ENCODE measurements at places on chromosomes 4 and X.

GRCh38 chrX:50609796-50610195 lies 139.2 kb upstream of the DGKK start:
- DNase-seq, result no peak

DNA sequence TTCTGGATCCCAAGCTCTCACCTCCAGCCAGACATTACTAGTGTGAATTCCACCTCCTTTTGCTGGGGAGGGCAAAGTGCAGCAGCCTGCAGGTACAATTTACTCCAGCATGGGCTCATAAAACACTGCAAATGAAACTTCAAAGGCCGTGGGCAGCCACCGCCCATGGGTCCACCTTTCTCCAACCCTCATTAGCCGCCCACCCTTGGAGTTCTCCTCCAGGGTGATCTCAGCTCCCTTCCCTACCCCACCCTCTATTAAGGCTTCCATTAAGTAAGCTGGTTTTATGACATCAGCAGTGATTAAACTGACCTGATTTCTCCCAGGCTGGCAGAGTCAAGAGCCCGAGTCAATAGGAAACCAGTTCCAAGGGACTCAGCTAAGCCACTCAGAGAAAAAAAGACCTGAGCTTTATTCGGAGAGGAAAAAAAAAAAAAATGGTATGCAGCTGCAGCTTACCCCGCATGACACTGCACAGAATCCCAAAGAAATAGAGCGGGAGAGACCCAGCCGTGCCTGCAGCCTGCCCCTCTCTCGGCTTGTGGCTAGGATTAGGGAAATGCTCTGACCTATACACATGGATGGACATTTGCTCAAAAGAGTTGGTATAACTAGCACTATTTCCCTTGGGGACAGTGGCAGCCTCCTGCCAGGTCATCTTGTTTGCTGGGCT lies 319.6 kb downstream of the PTTG2 start:
- DNase-seq, result no peak

DNA sequence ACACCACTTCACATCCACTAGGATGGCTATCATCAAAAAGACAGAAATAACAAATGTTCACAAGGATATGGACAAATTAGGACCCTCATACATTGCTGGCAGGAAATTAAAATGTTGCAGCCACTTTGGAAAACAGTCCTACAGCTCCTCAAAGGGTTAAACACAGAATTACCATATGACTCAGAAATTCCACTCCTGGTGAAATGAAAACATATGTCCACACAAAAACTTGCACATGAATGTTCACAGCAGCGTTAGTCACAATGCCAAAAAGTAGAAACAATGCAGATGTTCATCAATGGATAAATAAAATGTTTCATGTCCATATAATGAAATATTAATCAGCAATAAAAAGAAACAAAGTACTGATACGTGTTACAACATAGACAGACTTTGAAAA lies 15.1 kb downstream of the S100G start:
- no peak for DNase-seq

DNA sequence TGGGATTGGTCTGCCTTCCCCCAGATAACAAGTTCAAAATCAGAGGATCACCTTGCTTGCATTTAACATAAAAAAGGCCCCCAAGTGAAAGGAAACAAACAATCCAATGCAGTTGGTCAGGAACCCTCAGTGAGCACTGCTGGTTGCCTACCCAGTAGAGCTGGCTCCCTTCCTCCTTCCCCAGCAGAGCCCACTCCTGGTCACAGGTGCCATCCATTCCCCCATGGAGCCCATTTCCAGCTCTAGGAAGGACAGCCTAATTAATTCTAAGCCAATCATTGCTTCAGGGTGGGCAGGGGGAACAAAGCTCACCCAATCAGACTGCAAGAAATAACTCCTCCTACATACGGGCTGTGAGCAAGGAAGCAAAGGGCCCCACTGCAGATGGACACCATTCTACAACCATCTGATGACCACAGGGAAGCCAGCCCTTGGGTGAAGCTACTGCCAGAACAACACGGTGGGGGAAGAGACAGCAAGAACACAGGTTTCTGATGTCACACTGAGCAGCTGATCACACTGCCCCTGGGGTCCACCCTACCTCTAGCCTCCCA lies 86.5 kb downstream of the SH3KBP1 start:
- DNase-seq, result no peak

GRCh38 chrX:8773117-8773516 lies 28.1 kb downstream of the FAM9A start:
- DNase-seq, result no peak

- DNase-seq, result no peak
Measured at GRCh38 chrX:23578079-23578478, 89.2 kb upstream of the PRDX4 start.

DNA sequence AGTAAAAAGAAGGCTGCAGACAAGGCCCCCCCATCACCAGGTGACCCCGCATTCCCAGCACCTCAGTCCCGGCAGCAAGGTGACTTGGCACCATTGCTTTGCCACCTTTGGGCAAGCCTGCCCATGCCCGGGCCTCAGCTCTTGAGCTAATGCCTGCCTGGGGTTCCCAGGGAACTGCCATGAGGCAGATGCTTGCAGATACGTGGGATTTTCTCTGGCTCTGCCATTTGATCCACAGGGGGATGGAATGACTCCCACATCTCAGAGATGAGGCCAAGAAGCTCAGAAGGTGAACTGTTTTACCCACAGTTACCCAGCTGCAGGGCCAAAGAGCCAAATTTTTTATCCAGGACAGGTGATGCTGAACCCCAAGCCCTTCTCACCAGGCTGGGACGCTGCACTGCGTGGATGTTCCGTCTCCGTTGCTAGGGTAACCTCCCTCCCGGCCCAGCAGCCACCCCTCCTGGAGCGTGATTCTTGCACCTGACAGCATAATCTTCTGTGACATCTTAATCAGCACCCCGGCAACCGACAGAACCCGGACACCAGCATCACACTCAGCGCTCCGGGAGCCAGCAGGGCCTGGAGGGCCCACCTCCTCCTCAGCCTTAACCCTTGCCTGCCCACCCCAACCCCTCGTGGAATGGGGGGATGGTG lies 15.7 kb upstream of the MSX1 start:
- DNase-seq, result no peak

GRCh38 chr4:139568206-139568955 lies 12.4 kb upstream of the SETD7 start:
- DNase-seq, result no peak

DNA sequence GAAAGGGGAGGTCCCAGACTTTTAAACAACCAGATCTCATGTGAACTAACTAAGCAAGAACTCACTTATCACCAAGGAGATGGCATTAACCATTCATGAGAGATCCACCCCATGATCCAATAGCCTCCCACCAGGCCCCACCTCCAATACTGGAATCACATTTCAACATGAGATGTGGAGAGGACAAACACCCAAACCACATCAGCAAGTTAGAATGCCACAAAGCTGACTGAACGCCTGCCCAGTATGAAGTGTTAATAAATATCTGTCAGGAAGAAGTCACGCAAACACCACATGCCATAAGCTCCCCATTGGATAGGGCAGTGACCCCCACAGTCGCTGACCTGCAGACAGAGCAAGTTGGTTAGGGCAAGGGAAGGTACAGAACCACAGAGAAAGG lies 14.3 kb downstream of the SLC10A6 start:
- DNase-seq, result no peak

DNA sequence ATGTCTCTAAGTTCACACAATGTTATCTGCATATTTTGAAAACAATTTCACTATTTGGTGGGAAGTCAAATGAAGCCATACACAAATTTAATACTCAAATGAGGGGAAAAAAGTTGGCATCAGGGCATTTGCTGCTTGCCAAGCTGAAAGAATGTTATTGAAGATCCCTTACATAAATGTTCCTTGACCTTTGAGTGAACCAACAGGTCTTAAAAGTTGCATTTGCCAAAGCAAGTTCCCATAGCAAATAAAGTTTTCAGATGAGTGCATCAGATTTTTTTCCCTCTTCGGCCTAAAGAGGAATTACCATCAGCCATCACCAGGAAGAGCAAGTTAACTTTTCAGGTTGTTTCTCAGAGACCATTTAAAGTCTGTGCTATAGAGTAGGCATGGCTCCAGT lies 115.9 kb downstream of the COX18 start:
- DNase-seq, result no peak

DNA sequence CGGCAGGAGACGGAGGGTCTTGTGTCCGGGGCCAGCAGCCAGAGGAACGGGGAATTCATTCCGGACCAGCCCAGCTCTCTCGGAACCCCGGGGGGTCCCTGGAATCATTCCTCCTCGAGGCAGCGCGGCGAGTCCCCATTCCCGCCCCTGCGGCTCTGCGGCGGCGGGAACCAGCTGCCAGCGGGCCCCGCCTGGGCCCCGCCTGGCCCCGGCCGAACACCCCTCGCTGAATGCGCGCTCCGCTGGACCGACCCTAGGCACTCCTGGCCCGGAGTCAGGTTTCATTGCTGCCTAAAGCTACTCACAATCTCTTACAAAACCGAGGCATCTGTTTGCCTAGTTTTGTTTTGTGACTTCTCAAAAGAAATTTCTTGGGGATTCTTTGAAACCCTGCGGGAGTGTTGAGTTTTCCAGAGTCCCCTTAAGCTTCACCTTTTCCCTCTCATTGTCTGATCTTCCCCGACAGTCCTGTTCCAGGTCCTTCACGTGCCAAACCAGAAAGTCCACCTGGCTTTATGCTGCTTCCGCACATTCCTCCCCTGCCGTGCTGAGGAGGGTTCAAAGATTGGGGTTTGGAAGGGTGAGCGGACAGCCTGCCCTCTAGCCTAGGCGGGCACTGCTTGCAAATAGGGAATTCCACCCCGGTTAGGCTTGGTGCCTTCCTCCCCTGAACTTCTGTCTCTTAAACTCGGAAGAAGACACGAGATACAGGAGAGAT lies 789 bp downstream of the ARHGAP10 start:
- DNase-seq, result no peak

DNA sequence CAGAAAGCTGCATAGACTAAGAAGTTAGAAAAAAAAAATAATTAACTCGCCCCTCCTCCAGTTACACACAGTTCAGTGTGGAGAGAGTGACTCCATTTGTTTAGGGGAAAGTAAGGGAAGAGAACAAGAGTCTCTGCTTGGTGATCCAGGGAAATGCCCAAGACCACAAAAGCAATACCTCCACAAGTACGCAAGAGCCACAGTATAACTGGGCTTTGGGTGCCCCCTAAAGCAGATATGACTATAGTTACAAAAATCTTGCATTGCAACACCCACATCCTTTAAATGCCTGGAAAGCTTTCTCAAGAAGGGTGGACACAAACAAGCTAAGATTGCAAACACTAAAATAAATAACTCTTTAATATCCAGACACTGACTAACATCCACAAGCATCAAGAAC lies 164.2 kb upstream of the NRK start:
- DNase-seq, result no peak

All from activated CD4-positive, alpha-beta T cell treated with anti-CD3 and anti-CD28 coated beads, Interleukin-2, amount 50 U/mL, for 24 hours (primary cell).